ENCODE measurements at places on chromosomes 12 and 14.
A peak's percentile ranks its signal among the peaks of the same experiment; 100 is the strongest.

DNA sequence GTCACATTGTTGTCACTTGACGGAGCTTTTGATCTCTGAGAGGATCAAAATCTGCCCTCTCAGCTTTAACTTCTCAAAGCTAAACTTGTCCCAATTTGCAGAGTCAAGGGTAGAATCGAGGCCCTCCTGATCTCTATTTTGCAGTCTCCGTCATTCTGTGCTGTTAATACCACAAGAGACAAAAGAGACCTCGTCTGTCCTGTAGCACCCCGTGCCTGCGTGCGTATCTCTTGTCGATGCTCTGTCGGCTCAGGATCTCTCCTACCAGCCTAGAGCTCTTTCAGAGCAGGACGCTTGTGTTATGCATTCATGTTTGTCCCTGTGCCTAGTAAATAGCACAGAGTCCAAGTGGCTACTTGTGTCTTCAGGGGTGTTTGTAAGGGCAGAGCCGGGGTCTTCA is 5.1 kb downstream of the EVL start:
- H3K4me3 ChIP-seq, result peak overlapping the region; percentile 98
- DNase-seq, result peak; percentile 44
- H3K4me1 ChIP-seq, result peaks cover 76% of the 10 kb centered on the region
- peak overlapping the region; percentile 99 for H3K27ac ChIP-seq
- peaks cover 21% of the 10 kb centered on the region for H3K36me3 ChIP-seq
- no peaks in the 10 kb centered on the region for H3K27me3 ChIP-seq

DNA sequence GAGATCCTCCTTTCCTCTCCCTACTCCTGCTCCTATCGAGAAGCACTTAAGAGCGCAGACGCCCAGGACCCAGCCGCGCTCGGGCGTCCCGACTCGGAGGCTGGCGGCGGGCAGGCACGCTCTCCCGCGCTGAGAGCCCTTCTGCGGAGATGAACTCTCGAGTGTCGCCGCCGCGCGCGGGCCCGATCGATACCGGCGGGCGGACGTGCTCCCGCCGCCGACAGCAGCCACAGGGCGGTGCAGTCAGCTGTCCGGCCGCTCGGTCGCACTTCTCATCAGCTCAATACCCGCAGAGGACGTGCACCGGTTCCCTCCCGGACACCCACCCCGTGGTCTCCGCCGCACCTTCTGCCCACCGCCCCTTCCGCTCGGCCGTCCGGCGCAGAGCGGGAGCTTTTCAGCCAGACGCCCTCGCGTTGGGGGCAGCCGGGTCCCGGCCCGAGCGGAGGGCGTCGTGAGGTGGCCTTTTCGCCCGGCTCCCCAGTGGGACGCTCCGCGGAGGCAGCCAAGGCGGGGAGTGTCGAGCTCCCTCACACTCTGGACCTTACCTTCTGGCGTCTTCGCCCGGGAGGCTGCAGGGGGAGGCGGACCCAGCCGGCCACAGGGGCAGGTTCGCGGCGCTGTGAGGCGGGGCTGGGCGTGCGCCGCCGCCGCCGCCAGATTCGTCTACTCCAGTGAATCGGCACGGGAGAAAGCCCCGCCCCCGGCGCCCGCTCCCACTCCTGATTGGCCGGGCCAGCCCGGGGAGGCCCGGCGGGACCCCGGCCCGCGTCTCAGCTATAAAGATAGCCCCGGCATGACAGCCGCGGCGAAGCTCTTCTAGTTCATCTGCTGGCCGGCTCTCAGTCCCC is at the start of gene INSM2:
Gene INSM2 (plus strand): TSS at position 808 of the 851 bp plus-strand sequence. CDS start 89 bp downstream, outside the sequence.
- no peak for DNase-seq
- H3K4me3 ChIP-seq, result peak within 1 kb of the TSS; percentile 87
- H3K27ac ChIP-seq, result no peak within 1 kb of the TSS
- peaks cover 5% of the 10 kb centered on the region for H3K36me3 ChIP-seq
- peaks cover 13% of the 10 kb centered on the region for H3K4me1 ChIP-seq

DNA sequence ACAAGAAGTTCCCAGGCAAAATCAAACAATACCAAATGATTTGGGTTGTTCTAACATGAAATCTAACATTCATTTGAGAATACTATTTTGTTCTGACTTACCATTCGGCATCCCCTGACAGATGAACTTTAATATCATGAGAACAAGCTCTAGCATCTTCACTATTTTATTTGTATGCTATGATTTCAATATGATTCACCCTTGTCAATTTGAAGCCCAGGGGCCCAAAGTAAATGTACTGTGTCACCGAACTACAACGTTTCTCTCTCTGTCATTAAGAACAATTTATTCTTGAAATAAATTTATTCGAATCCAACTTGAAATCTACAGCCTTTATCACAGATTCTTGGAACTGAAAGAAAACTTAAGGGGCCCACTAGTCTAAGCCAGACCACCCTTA is 146.2 kb upstream of the RASSF8 start:
- no peak overlapping the region for H3K27ac ChIP-seq
- no peaks in the 10 kb centered on the region for H3K27me3 ChIP-seq
- H3K4me1 ChIP-seq, result no peaks in the 10 kb centered on the region
- no peaks in the 10 kb centered on the region for H3K36me3 ChIP-seq
- no peak overlapping the region for H3K4me3 ChIP-seq
- no peak for DNase-seq

DNA sequence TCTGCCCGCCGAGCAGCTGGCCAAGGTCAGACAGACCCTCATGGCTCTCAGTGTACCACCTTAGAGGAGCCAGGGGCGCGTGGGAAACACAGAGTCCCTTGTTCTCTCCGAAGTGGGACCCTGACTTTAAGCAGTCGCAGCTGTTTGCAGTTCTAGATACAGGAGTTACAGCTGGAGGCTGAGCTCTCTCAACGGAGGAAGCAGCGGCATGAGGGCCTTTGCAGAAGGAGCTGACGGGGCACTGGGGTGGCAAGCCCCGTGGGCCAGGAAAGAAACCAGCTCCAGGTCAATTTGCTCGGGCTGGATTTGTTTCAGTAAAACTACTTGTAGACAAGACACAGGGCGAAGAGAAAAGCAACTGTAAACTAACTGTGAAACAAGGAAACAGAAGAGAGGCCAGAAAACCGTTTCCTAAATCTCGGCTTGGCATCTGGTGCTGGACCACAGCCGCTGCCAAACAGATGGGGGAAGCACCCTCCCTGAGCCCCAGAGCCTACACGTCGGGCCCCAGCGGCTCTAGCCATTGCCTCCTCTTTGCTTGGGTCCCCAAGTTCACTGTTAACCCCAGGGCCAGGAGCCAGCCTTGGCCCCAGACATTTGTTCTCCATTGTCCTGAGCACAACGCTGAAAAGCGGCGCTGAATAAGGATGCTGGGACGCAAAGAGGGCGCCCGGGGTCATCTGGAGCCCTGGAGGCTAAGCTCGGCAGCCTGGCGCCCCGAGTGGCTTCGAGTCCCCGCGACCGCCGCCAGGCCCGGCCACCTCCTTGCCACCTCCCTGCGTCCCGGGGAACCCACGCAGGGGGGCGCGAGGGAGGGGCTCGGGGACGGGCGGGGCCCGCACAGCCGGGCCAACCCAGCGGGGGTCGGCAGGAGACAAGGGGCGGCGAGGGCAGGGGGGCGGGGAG is 914 bp upstream of the PACS2 start:
- peak overlapping the region; percentile 82 for H3K27ac ChIP-seq
- no peaks in the 10 kb centered on the region for H3K36me3 ChIP-seq
- no peaks in the 10 kb centered on the region for H3K27me3 ChIP-seq
- peak; percentile 49 for DNase-seq

- no peak overlapping the region for H3K4me3 ChIP-seq
- no peak overlapping the region for H3K27ac ChIP-seq
- peaks cover 20% of the 10 kb centered on the region for H3K4me1 ChIP-seq
- DNase-seq, result no peak
Observed at GRCh38 chr14:53113989-53114388, 39.1 kb downstream of the DDHD1 start.

- no peak overlapping the region for H3K4me3 ChIP-seq
- H3K36me3 ChIP-seq, result no peaks in the 10 kb centered on the region
- H3K27me3 ChIP-seq, result peaks cover 26% of the 10 kb centered on the region
- no peak for DNase-seq
- H3K4me1 ChIP-seq, result no peaks in the 10 kb centered on the region
Observed at GRCh38 chr12:5514545-5514944, 82.6 kb downstream of the NTF3 start.

DNA sequence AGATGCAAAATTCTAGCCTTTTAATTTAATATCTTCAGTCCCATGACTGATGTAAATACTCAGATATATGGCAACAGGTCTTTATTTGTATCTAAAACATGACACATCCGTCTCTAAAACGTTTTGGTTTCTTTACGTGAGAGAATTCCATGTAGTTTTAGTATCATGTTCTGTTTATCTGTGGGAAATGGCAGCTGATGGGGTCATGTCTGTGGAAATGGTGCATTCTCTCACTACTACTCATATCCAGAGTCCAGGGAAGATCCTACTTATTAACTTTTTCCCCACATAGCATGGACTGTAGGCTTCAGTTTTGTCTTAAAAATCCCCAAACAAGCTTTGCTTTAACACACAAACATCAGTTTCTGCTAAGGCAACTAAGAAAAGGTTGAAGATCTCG is 53.8 kb downstream of the SPTLC2 start:
- H3K27me3 ChIP-seq, result no peaks in the 10 kb centered on the region
- H3K4me1 ChIP-seq, result peaks cover 8% of the 10 kb centered on the region
- H3K36me3 ChIP-seq, result peaks cover 2% of the 10 kb centered on the region

DNA sequence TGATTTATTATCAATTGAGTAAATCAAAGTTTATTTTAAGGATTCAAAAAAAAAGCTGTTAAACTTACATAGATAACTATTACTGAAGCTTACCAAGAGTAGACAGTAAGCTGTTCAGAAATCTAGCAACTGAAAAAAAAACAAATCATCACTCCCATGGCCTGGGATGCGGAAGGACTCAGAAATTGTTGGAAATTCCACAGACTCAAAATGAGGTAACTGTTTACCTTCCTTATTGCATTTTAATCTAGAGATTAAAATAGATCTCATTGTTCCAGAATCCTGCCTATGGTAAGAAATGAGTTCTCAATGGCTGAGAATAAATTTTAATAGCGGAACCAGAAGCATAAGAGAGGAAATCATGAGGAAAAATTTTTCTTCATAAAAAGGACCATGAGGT is 87.2 kb downstream of the PPM1H start:
- H3K4me3 ChIP-seq, result no peak overlapping the region
- peaks cover 12% of the 10 kb centered on the region for H3K27me3 ChIP-seq
- H3K4me1 ChIP-seq, result no peaks in the 10 kb centered on the region

GRCh38 chr12:132583411-132583710 is 27.0 kb downstream of the LRCOL1 start:
- H3K4me3 ChIP-seq, result no peak overlapping the region
- H3K27me3 ChIP-seq, result no peaks in the 10 kb centered on the region
- H3K27ac ChIP-seq, result no peak overlapping the region
- DNase-seq, result no peak
- peaks cover 4% of the 10 kb centered on the region for H3K36me3 ChIP-seq

DNA sequence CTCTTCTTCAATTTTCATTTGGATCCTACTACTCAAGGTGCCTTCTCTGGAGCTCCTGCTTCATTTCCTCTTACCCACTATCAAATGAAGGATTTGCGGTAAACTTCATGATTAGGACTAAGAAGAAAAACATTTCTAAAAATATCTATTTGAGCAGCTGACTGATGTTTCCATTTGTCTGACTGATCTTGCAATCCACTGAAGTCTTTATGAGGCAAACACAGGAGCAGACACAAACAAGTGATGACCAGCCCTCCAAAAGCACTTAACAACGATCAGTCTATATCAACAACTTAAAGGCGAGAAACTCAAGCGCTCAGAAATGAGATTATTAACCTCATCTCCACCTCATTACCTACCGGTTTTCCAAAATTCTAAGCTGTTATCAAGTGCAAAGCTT is 26.2 kb downstream of the OSBPL8 start:
- H3K4me3 ChIP-seq, result no peak overlapping the region
- H3K36me3 ChIP-seq, result peaks cover 10% of the 10 kb centered on the region
- H3K4me1 ChIP-seq, result peaks cover 45% of the 10 kb centered on the region
- H3K27me3 ChIP-seq, result no peaks in the 10 kb centered on the region
- no peak for DNase-seq

DNA sequence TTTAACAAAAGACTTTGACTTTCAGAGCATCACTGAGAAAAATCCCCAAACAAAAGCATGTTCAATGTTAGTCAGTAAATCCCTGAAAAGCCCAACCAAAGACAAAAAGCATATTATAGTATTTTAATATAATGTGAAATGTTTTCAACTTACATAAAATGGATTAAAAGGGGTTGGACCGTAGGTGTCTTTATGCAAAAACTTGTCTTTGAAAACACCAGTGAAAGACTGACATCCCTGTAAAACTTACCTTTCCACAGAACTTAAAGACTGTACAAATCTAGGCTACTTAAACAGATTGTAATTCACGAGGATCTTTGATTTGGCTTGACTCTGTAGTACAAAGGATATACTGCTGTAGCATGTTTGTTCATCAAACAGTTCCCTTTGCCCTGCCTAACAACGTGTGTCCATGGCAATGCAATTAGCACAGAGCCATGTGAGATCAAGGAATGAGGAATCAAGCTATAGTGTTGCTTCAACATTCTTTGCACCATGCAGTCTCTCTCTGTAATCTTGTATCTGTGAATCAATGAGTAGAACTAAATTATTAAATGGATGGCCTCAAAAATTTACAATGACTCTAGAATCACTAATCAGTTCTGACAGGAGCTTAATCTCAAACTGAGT is 138.5 kb upstream of the SYT1 start:
- no peak overlapping the region for H3K4me3 ChIP-seq
- DNase-seq, result no peak
- no peaks in the 10 kb centered on the region for H3K36me3 ChIP-seq
- H3K27me3 ChIP-seq, result no peaks in the 10 kb centered on the region

Data from T-helper 17 cell (primary cell).